Esophagus muscularis mucosa (tissue), 4 donors: ENCODE measurements at places on chromosomes 11 and 22. TPM values are rescaled to one million over a fixed set of nuclear protein-coding genes. Genes with fewer than 3 reads are reported as not detected.

- DNase-seq: no peak
Observed at GRCh38 chr11:118530683-118531596, at the start of gene TMEM25. Gene TMEM25 (plus strand): TSS chr11:118531192. CDS start chr11:118531802, 610 bp downstream.

GRCh38 chr11:65558002-65558929, at the start of gene LTBP3:
Gene LTBP3 (minus strand): TSS chr11:65558359. CDS start chr11:65557959, 400 bp downstream.
- no peak for DNase-seq

GRCh38 chr22:49097966-49098365, 729.7 kb downstream of the BRD1 start:
- DNase-seq: no peak

GRCh38 chr22:49685686-49686085, 142.0 kb downstream of the BRD1 start:
- no peak for DNase-seq

DNA sequence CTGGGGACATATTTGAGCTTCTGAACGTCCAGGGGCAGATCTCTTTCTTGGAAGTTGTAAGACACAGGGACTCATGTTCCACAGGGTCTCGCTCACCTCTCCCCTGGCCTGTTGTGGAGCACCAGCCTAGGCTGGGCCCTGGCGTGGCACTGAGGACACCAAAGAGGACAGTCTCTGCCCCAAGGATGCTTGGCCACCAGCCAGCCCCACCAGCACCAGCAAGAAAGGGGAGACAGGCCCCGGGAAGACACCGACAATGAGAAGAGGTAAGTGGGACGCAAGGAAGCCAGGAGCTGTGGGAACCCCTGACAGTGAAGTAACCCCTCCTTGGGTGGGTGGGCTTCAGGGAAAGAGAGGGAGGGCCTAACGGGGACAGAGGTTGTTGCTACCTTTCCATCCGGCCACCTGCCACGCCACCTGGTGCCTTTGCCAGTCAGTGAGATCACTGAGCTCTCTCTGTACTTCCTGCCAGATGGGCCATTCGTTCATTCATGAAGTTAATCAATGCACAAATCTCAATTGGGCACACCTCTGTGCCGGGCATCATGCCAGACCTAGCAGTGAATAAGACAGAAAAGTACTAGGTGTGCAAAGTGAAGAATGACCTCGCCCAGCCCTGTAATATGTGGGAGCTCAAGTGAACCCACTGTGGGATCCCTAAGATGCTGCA, 11.1 kb downstream of the APOL5 start:
- no peak for DNase-seq

DNA sequence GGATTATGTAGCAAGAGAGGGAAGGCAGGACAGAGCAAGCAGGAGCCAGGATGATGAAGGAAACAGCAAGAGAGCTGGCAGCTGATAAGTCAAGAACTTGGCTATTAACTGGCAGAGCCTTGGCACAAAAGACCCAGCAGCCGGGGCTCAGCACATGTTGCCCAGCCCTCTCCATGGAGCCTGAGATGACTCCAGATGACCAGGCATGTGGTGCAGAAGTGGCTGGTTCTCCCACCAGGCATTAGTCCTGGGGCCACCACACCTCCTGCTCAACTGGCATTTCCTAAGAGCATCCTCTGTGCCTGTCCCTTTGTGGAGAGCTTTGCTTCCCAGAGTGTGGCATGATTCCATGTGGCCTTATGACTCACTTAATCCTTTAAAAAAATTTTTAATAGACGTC, 522.6 kb downstream of the MN1 start:
- no peak for DNase-seq

GRCh38 chr22:48665311-48665995, 1162.2 kb downstream of the BRD1 start:
- no peak for DNase-seq

DNA sequence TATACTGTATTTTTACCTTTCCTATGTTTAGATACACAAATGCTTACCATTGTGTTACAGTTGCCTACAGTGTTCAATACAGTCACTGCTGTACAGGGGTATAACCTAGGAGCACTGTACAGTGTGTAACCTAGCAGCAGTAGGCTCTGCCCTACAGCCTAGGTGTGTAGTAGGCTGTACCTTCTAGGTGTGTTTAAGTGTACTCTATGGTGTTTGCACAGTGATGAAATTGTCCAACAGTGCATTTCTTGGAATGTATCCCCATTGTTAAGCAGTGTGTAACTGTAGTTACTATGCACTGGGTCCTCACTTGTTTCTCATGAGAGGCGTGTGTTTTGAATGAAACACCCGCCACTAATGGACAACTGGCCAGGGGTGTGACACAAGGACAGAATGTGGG, 269.0 kb downstream of the OPCML start:
- DNase-seq: no peak

- DNase-seq: no peak
Observed at GRCh38 chr22:41919357-41920224, 4.7 kb upstream of the SHISA8 start.

GRCh38 chr11:83671289-83671688, 385.1 kb upstream of the CCDC90B start:
- no peak for DNase-seq

DNA sequence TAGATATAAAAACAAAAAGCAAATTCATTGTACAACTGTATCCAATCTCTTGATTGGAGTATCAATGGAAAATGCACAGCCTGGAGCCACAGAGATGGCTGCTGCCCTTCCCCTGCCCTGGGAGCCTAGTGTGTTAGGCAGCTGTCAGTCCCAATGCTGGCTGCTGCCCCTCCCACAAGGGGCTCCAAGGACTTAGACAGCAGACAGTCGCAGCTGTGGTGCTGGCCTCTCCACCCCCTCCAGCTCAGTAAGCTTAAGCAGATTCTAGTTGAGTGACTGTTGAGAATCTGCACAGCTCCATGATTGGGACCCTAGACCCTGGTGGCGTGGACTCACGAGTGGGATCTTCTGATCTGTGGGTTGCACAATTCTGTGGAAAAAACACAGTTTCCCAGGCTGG, 1511.2 kb downstream of the FAM181B start:
- no peak for DNase-seq

GRCh38 chr11:13965337-13965736, 2.8 kb downstream of the SPON1 start:
- no peak for DNase-seq

- no peak for DNase-seq
Observed at GRCh38 chr22:31615491-31615860, 46.5 kb downstream of the PISD start.

GRCh38 chr22:21683401-21683811, 17.6 kb downstream of the PPIL2 start:
- no peak for DNase-seq

GRCh38 chr11:19499999-19500398, 212.6 kb upstream of the NAV2 start:
- no peak for DNase-seq

DNA sequence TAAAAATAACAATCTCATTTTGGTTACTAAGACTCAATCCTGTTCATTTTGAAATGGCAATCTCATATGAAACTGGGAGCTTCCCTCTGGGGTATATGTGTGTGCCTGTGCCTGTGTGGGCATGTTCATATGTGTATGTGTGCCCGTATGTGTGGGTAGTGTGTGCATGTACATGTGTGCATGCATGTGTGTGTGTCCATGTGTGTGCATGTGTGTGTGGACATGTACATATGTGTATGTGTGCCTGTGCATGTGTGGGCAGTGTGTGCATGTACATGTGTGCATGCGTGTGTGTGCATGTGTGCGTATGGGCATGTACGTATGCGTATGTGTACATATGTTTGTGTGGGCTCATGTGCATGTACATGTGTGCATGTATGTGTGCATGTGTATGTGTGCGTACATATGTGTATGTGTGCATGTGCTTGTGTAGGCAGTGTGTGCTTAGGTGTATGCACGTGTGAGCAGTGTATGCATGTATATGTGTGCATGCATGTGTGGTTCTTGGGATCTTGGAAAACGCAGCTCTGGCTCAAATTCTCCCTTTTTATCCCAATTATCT, 24.5 kb upstream of the CACNG2 start:
- peak; percentile 91 for DNase-seq

DNA sequence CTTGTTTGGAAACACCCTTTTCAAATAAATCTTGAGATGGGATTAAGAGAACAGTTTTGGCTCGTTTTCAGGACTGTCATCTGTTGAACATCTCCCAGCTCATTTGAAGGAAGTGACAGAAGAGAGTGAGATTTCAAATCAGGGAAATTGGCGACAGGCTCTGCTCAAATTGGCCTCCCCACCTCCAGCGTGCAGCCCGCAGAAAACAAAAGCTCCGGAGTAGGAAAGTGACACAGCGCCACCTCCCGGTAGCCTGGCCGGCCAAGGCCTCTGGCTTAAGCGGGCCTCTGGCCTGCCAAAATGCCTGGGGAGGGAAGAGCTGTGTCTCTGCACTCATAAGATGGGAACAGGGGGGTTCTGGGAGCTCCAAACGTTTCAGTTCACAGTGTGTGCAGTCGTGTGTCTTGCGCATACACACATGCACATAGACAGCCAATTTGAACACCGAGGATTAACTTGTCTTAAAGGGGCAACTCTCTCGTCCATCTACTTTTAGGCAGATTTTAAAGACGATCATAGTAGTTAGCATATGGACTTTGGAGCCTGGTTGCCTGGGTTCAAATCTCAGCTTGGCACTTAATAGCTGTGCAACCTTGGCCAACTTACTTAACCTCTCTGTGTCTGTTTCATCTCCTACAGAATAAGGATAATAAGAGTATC, 132.7 kb upstream of the RCN1 start:
- DNase-seq: no peak

DNA sequence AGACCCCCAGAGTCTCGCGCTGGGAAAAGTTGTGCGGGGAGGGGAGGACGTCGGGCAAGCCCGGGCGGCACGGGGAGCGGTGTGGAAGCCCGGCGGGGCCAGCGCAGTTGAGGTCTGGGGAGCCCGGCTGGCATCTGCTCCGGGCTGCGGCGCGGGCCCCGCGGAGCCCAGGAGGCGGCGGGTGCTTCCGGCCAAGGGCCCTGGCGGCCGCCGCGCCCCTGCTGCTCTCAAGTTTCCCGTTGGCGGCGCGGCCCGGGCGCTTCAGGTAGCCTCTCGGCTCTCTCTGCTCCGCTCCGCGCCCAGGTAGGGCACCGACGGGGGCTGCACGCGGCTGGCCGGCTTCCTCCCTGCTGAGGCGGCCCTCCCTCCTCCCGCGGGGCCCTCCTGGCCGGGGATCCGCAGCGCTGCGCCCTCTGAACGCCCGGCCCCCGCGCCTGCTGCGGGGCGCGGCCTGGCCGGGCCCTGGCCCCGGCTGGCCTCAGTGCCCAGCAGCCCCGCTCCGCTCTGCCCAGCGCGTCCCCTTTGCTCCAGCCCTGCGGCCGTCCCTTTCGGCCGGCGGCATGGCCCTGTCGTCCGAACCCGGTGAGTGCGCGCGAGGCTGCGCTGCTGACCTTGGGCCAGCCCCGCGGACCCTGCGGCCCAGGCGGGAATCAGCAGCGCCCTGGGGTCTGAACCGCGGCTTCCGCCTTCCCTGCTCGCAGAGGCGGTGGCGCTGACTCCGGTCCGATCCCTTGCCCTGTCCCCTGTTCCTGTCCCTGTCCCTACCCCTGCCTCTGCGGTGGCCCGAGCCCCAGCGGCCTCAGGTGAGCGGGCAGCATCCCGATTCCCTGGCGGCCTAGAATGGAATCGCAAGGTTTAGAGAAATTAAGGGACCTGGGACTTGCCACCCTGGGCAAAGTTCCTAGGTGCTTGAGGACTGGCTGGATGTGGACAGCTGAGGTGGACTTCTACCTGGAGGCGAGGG, 4.3 kb upstream of the AMPD3 start:
- DNase-seq: no peak

DNA sequence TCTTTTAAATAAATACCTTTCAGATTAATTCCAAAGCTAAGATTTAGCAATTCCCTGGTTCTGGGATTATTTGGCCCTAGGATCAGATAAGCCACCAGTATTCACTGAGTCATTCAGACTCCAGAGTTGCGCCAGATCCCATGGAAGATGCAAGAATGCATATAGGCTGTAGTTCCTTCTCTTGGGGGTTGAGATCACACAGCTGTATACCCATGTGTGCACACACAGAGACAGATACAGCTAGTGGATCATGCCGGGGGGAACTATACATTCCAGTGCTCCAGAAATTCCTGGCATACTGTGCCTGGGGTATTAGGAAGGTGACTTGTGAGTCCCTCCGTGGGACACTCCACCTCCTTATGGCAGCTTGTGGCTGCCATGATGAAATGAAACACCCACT, 75.4 kb downstream of the ZBTB16 start:
- no peak for DNase-seq

DNA sequence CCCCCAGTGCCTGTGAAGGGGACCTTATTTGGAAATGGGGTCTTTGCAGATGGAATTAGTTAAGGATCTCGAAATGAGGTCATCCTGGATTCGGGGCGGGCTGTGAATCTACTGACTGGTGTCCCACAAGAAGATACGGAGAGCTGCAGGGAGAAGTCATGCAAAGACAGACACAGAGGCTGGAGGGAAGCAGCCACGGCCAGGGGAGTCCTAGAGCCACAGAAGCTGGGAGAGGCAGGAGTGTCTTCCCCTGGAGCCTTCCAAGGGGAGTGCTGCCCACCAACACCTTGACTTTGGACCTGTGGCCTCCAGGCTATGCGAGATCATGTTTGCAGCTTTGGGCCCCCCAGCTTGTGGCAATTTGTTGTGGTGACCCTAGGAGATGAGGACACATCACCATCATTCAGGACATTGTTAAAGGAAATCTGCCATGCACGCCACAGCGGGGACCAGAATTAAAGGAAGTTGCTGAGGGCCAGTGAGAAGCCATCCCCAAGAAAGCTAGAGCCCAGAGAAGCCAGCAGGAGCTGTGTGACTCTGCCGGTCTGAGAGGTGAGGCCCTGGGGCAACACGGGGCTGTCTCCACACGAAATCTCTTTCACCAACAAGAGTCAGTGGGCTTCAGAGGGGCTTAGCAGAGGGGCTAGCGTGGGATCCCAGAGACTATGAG, 434.7 kb downstream of the BRD1 start:
- no peak for DNase-seq

The PPP1R14B gene
- 75.6 TPM for total RNA-seq

The TENM4 gene
- 6.9 TPM for total RNA-seq

The GAL3ST3 gene
- total RNA-seq: 4.9 TPM

The ANO9 gene
- 0.32 TPM for total RNA-seq

The GRIA4 gene
- not detected for total RNA-seq

The HOATZ gene
- total RNA-seq: not detected

The MRGPRE gene
- not detected for total RNA-seq

The DNAJB7 gene
- total RNA-seq: not detected

The OR52I1 gene
- not detected for total RNA-seq

The P2RY6 gene
- 1.6 TPM for total RNA-seq

The TPBGL gene
- not detected for total RNA-seq
